ENCODE measurements at places on chromosomes 3 and 15. TPM values are rescaled to one million over a fixed set of nuclear protein-coding genes. Genes with fewer than 3 reads are reported as not detected.

Gene PRSS50
- total RNA-seq: not detected

DNA sequence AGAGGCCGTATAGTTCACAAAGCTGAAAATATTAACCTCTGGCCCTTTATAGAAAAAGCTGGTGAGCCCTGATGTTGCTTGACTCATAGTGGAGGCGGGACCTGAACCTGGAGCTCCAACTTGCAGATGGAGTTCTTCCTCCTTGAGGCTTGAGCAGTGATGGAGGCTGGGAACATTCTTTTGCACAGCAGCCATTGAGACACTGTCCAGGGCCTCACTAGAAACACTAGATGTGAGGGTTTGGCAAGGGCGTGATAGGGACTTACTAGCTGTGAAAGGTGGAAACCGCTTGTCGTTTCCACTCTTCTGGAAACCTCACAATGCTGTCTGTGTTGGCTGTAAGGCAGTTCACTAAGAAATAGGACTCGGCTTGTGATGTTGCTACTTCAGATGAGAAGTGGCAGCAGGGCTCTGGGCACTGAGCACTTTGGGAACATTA is 12.5 kb downstream of the SMAD6 start:
- DNase-seq: no peak

DNA sequence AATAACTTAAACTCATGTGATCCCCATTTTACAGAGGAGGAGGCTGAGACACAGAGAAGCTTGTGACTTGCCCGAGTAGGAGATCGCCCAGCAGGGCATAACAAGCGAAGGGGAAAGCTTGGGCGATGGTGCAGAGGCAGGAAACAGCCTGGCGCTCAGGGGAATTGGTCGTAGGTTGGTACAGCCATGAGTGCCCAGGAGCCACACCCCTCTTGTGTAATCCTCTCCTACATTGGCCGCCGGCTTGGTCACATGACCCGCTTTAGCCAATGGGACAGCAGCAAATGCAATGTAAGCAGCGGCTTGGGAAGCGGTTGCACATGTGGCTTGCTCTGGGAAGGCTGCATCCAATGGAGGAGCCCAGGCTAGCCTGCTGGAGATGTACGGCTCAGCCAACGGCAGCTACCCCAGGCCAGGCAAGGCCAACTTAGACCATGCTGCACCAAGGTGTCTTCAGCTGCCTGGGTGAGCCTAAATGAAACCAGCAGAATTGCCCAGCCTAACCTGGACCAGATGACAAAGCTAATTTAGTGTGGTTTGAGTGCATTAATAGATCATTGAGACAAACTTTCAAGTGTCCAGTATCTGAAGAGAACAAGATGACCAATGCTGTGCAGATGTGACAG is 50.3 kb upstream of the SLC6A6 start:
- DNase-seq: peak; percentile 22

Gene GOLGA8J
- not detected for total RNA-seq

GRCh38 chr3:138047596-138048158 is 37.7 kb downstream of the CLDN18 start:
- DNase-seq: no peak

Gene CSPG4
- 15.7 TPM for total RNA-seq

DNA sequence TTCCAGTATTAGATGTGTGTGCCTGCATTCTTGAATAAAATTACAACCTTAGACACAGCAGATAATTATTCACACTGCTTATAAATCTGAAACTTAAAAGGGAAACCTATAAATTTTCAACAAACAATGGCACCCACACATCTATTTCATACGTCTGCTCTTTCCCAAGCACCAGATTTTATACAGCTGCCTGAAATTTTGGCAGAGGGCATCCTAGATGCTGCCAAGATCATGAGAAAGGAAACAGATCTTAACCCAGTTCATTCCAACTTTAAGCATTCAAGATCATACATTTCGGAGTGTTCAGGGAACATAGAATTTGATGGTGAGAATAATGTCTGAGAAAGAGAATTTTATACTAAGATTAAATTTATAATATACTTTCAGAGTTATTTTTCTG is 53.1 kb downstream of the CLDN1 start:
- no peak for DNase-seq

- DNase-seq: no peak
These were observed 57.0 kb downstream of the MLH1 start for GRCh38 chr3:37050282-37050681.

GRCh38 chr15:49410641-49411040 is 12.4 kb upstream of the FGF7 start:
- no peak for DNase-seq

GRCh38 chr3:142530296-142530695 is 48.2 kb downstream of the ATR start:
- DNase-seq: no peak

Gene USP50
- total RNA-seq: not detected

DNA sequence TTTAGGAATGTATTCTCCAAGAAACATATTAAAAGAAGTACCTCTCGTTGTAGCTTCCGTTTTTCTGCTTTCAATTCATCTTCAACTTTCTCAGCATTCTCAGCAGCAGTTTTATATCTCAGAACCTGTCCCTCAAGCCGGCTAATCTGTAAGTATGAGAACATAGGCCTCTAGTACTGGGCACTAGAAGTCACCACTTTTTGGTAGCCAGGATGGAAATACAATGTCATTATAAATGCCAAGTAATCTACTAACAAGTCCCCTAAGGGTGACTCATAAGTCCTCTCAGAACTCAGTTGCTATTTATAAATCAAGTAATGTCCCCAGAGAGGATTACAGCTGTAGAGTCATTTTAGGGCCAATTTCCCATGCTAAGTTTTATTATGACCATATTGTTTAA is 61.1 kb downstream of the MLH1 start:
- no peak for DNase-seq

- no peak for DNase-seq
These were observed 220.1 kb upstream of the BHLHE40 start for GRCh38 chr3:4758957-4759656.

GRCh38 chr15:50304836-50305235 is 39.3 kb upstream of the HDC start:
- DNase-seq: no peak

Gene P2RY12
- 1.7 TPM for total RNA-seq

- DNase-seq: no peak
These were observed 570.9 kb upstream of the IL12A start for GRCh38 chr3:159417761-159418160.

Gene TMCO5A
- total RNA-seq: not detected

Gene SPRED1
- 8.9 TPM for total RNA-seq

Gene CPLX3
- total RNA-seq: not detected

Gene HEG1
- total RNA-seq: 11.7 TPM

Gene ESYT3
- total RNA-seq: 0.35 TPM

DNA sequence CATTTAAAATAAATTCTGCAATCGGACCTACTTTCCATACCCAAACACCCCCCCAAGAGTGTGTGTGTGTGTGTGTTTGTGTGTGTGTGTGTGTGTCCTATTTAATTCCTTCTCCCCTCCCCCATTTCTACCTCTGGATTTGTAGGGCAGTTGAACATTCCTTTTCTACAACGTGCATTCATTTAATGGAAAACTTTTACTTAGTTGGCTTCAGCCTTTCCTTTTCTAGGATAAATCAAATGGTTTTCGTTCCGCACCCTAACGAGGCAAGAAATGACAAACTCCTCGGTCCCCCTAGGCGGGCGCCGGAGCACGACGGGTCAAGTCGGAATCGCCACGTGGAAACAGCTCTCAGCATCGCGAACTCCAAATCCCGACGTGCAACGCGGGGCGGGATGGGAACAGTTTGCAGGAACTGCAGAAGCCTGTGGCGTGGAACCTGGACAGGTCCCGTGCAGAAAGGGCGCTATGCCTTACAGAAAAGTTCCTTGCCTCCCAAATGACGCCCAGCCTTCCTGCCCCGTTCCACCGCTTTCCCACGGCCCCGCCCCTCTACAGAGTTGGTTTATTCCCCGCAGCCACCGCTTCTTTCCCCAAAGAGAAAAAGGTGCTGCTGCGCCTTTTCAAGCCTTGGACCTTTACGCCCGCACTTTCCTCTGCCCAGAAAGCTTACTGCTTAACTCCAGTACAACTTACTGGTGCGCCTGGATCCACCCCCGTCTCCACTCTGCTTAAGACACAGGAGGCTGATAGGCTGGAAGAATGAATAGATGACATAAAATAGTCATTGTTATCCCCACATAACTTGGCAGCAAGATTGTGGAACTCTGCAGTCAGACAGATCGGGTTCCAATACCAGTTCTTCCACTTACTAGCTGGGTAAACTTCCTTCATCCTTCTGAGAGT is 1.1 kb upstream of the EIF2B5 start:
- peak; percentile 93 for DNase-seq

Gene CHRNA3
- 2.9 TPM for total RNA-seq

Gene CFAP91
- total RNA-seq: not detected

DNA sequence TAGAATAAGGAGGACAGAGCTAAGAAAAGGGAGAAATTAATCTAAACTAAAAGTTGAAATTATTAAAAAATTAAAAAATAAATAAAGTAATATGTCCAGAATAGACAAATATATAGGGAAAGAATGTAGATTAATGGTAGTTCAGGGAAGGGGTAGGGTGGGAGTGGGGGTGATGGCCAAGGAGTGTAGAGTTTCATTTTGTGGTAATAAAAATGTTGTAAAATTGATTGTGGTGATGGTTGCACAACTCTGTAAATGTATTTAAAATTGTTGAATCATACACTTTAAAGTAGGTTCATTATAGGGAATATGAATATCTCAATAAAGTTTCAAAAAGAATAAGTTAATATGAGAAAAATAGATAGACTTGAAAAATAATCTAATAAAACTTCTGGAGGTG is 21.0 kb upstream of the FNDC3B start:
- no peak for DNase-seq

- DNase-seq: no peak
These were observed 38.4 kb downstream of the PLCL2 start for GRCh38 chr3:16923112-16923511.

Gene SNRPA1
- total RNA-seq: 80.0 TPM

- DNase-seq: no peak
These were observed 24.4 kb upstream of the PLSCR2 start for GRCh38 chr3:146493761-146494160.

- no peak for DNase-seq
These were observed 1.8 kb downstream of the TM4SF1 start for GRCh38 chr3:149375501-149376196.

- no peak for DNase-seq
These were observed 5.9 kb downstream of the CPEB1 start for GRCh38 chr15:82641129-82641798.

GRCh38 chr3:3798631-3799113 is 559 bp upstream of the LRRN1 start:
- peak; percentile 44 for DNase-seq

GRCh38 chr3:11498646-11499045 is 145.1 kb downstream of the VGLL4 start:
- DNase-seq: peak; percentile 21

DNA sequence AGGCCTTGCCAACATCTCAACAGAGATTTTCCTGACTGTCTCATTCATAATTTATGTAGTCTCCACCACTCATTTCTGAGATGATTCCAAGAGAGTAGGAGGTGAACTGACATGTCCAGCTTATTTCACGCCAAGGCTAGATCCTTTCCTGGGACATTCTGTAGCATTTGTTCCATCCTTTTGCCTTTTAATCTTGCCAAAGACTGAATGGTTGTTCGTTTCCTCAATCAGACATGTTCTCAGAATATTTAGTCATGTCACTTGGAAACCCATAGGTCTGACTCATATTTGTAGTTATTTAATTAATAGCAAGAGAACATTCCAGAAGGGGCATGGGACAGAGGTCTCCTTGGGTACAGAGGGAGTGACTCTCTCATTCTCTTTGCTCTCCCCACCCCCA is 80.9 kb downstream of the DHX36 start:
- no peak for DNase-seq

- no peak for DNase-seq
These were observed 479.6 kb upstream of the ALCAM start for GRCh38 chr3:104887069-104887468.

Gene GHSR
- total RNA-seq: not detected

Gene ABHD17C
- 41.8 TPM for total RNA-seq

GRCh38 chr15:99454941-99455788 is 110.6 kb upstream of the MEF2A start:
- peak; percentile 55 for DNase-seq

DNA sequence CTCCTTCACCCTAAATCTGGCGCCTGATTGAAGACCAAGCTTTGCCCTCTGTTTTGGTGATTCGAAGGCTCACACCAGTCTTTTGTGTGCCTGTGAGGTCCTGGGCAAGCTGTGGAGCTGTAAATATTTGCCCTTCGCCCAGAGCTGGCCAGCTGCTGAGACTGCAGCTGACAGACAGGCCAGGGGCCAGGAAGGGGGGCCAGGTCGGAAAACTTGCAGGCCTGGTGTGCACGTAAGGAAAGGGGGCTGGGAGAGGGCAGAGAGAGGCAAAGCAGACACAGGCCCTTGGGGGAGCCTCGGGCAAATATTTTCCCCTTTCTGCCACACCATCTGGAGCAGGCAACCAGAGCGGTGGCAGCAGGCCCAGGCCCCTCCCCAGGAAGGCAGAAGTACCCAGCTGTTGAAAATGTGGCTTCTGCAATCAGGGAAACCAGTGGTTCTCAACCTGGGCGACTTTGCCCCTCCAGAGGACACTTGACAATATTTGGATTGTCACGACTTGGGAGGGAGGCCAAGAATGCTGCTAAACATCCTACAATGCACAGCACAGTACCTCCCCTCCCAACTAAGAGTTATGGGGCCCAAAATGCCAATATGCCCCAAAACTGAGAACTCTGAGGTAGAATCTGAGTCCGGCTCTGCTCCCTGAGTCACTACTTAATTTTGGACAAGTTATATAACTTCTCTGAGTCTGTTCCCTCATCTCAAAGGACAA is 2.5 kb downstream of the PDZRN3 start:
- DNase-seq: no peak

Gene GASK1A
- 1.8 TPM for total RNA-seq

GRCh38 chr3:4606911-4607310 is 113.8 kb downstream of the ITPR1 start:
- no peak for DNase-seq

- DNase-seq: no peak
These were observed 125.6 kb downstream of the PLCH1 start for GRCh38 chr3:155619118-155619915.

DNA sequence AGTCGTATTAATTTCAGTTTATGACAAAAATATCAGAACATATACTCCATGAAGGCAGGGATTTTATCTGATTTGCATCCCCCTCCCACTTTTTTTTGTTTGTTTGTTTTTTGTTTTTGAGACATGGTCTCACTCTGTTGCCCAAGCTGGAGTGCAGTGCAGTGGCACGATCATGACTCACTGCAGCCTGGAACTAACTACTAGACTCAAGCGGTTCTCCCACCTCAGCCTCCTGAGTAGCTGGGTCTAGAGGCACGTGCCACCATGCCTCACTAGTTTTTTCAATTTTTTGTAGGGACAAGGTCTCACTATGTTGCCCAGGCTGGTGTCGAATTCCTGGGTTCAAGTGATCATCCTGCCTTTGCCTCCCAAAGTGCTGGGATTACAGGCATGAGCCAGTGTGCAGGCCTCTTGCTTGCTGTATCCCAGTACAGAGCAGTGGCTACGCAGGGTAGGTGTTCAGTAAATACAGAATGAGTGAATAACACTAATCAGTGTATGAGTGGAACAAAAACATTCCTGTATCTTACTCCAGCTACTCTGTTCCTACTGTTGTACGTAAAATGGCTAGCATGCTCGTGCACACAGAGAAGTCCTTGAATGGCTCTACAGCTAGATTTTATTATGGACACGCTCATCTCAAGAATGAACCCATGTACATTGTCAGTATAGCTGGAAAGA is 272.4 kb downstream of the FOXP1 start:
- no peak for DNase-seq

Gene MST1
- total RNA-seq: 156 TPM
